Renal cortical epithelial cell (primary cell): ENCODE measurements at places on chromosomes 11 and 22. TPM values are rescaled to one million over a fixed set of nuclear protein-coding genes. Genes with fewer than 3 reads are reported as not detected.

The SPI1 gene
- not detected in 2 replicates for total RNA-seq

The PDE2A gene
- total RNA-seq = 0.50 and 1.9 TPM in 2 replicates

The APOA4 gene
- total RNA-seq = not detected in 2 replicates

The SLC22A25 gene
- not detected in 2 replicates for total RNA-seq

The MMP27 gene
- total RNA-seq = not detected in 2 replicates

The EXPH5 gene
- 6.7 and 9.9 TPM in 2 replicates for total RNA-seq

DNA sequence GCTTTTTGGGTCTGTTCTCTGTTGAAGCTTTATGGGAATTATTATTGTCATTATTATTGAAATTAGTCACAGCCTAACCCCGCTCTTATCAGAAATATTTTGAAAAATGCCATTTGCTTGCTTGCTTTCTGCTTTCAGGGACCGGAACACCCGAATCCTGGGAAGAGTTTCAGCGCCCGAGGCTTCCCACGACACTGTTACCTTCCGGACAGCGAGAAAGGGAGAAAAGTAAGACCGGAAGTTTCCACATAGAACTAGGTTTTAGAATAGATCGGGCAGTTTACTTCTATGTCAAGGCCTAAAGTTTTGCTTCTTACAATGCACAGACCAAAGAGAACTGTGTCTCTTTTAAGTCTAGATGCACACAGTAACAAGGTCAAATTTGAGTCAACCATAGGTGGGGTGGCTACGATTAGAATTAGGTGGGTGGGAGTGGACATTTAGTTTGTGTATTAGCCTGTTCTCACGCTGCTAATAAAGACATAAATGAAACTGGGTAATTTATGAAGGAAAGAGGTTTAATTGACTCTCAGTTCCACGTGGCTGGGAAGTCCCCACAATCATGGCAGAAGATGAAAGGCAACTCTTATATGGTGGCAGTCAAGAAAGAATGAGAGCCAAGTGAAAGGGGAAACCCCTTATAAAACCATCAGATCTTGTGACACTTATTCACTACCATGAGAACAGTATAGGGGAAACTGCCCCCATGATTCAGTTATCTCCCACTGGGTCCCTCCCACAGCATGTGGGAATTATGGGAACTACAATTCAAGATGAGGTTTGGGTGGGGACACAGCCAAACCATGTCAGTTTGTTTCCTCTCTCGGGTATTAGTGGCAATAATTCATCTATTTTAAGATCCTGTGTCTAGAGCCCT lies 12.9 kb downstream of the MPEG1 start:
- no peak for DNase-seq

DNA sequence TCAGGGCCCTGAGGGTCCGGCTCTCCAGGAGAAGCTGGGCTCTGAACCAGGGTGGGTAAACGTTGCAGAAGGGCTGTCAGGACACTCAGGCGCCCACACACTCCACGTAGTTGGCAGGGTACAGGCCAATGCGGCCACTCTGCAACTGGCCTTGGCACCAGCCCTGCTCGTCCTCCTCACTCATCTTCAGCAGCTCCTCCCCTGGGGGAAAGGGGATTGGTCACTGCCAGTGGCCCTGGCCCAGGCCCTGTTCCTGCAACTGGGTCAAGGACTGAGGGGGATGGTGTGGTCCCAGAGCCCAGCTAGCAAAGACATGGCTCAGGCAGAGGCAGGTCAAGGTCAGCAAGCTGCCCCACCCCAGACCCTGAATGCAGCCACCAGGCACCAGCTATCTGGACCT lies 1.2 kb upstream of the ARFGAP2 start:
- no peak for DNase-seq

DNA sequence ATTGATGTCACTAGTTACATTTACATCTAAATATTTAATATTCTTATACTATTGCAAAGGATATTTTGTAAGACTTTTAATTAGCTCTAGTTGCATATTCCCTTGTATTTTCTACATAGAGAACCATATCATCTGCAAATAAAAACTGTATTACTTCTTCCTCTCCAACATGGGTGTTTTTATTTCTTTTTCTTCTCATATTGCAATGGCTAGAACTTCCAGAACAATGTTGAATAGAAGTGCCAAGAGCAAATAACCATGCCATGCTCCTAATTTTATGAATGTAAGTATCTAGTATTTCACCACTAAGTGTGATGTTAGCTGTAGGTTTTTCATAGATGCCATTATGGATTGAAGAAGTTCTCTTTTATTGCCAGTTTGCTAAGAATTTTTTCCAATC lies 321.8 kb upstream of the NCAM1 start:
- no peak for DNase-seq

GRCh38 chr11:8911029-8911823 lies at the start of gene AKIP1:
TSS of gene AKIP1 (plus strand) at chr11:8911189. CDS start at chr11:8911450, 261 bp downstream.
- DNase-seq = peak; percentile 77

GRCh38 chr11:2342557-2342956 lies 34.6 kb upstream of the CD81 start:
- DNase-seq = no peak

- no peak for DNase-seq
Measured at GRCh38 chr11:569158-569885, 6.9 kb upstream of the PHRF1 start.

DNA sequence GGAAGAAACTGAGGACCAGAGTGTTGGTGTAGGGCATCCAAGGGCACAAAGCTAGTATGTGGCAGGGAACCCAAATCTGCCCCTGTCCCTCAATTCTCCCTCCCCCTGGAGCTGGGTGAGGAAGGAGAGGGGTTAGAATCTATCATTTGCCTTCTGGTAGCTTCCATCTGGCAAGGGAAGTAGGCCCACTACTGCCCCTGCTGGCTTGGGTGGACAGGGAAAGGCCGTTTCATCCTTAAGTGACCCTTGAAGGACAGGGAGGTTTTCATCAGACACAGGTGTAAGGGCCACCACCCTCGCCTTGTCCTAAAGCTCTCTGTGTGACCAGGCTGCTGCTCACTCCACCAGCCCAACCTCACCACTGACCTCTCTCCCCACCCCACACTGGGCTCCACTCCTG lies 22.1 kb downstream of the NECTIN1 start:
- DNase-seq = no peak

GRCh38 chr11:63666874-63667273 lies 4.3 kb downstream of the ATL3 start:
- DNase-seq = no peak

- no peak for DNase-seq
Measured at GRCh38 chr22:23818541-23818940, 20.3 kb downstream of the DERL3 start.

- DNase-seq = no peak
Measured at GRCh38 chr11:134574947-134575346, 162.9 kb upstream of the B3GAT1 start.

- no peak for DNase-seq
Measured at GRCh38 chr11:60818057-60818456, 23.9 kb upstream of the CCDC86 start.

DNA sequence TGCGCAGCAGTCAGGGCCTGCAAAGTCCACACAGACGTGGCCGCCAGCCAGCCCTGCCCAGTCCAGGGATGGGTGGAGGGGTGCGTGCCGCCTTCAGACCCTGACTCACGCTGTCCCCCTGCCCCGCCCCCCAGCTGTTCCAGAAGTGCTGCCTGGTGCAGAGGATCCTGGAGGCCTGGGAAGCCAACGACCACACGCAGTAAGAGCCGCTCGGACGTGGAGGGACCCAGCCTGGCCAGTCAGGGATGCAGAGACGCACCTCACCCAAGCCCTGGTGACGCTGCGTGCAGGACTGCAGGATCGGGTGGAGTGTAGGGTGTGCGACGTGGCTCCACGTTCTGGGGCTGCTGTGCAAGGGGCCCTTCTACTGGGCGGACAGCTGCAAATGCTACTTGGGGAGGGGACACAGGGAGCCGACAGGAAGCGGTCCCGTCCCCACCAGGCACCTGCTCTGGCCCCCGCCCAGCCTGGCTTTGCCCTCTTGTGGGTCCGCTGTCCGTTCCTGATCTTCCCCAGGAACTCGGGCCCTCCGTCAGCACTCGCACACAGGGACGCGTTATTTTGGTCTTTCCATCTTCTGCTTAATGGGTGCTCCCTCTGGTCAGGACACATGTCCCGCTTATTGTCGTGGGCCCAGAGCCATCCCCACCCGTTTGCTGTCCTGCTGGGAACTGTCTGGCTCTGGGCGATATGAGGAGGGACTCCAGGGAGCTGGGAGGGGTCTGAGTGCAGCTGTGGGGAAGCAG lies 42.5 kb downstream of the SBF1 start:
- no peak for DNase-seq

- DNase-seq = no peak
Measured at GRCh38 chr22:47718337-47718736, 955.9 kb downstream of the TBC1D22A start.

DNA sequence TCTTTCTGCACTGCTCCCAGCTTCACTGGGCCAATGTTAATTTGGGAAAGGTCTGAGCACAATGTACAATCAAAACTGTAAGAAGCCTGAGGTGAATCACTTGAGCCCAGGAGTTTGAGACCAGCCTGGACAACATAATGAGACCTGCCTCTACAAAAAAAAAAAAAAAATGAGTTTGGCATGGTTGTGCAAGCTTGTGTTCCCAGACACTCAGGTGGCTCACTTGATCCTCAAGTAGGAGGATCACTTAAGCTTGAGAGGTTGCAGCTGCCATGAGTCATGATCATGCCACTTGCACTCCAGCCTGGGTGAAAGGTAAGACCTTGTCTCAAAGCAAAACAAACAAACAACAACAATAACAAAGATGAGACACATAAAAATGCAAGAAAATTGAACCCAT lies 38.6 kb upstream of the SC5D start:
- peak; percentile 42 for DNase-seq
